ENCODE measurements at places on chromosomes 12 and 14.

DNA sequence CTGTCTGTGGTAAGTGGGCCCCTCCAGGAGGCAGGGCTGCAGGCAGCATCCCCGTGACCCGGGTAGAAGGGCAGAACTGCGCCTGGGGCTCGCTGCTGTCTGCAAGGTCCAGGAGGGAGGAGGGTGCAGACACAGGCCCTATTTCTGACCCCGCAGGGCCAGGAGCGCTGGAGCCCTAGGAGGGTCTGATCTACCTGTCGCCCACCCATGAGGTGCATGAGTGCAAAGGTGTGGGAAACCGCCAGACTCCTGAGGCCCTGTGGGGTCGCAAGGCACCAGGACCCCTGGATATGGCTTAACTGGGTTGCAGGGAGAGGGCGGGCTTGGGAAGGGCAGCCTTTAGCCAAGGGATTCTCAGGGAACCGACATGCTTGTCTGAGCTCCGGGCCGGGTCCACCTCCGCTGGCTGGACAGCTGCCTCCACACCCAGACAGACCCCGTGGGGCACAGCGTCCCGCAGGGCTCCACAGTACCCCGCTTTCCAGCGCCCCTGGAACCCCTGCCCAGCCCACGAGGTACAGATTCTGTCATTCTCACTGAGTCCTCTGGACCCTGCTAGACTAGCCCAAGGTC is 72.9 kb upstream of the TSPAN11 start:
- no peak for DNase-seq

DNA sequence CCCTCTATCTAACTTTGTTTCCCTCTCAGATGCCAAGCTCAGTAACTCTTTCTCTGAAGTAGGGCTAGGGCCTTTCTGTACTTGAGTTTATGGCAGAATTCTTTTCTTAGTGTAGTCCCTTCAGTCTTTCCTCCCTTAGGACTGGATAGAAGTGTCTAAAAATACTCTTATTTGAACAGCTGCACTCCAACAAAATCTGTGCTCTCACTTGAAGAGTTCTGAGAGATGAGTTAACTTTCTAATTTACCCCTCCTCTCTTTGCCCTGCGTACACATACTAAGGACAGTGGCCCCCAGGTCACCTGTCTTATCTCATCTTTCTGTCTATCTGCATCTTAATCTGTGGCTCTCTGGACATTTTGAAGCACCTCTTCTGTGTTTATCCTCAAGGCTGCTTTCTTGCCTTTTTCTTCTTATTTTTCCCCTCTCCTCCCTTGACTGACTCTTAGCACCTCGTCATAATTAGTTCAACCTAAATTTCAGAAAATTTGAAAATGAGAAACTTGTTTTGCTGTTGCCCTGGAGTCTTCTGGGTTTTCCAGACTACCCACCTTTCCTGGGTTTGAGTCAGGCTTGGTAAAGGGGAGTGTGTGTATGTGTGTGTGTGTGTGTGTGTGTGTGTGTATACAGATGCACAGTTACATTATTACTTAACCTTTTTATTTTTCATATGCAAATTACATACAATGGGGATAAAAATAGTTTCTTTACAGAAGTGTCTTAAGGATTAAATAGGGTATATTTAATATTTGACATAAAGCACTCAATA is 23.9 kb downstream of the NCKAP1L start:
- no peak for DNase-seq

DNA sequence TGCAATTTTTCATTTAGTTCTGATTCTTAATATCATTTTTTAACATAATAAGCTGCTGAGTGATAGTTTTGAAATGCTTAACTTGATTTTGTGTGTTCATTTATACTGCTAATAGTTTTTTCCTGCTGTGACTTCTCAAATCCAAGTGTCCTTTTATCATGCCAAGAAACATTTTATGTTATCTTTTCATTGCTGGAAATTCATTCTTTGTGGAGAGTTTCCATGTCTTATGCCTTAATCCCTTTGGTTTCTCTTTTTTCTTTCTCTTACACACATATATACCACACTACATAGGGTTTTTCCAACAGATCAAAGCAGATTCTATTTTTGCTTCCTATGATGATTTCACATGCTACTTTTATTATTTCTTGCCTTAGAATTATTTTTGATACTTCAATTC is 981.1 kb downstream of the SLC6A15 start:
- no peak for DNase-seq

DNA sequence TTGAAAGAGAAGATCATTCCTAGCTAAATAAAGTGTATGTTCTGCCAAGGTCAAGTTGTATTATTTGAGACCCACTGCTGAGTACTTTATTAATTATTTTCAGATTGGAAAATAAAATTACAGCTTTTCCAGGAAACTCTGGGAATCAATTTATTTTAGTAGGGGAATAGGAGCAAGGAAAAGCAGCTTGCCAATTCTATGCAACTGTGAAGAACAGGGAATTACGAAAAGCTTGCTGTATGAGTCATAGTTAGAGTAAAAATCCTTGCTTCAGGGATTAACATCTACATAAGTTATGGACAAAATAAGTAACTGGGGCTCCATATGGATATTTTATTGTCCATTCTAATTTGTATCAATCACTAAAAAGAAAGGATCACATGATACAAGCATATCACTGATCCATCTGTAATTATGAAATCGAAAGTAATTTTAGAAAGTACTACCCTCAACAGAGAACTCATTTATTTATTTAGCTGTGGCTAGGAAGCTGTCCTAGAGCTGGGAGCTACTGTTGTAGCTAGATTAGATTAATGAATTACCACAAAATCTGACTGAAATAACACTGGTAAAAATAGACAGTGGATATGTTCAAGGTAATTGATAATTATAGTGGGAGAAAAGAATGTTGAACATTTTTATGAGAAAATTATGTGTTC is 303.5 kb upstream of the NPAS3 start:
- DNase-seq, result peak; percentile 50

- peak; percentile 35 for DNase-seq
These were observed 176.7 kb downstream of the PPM1H start for GRCh38 chr12:62758216-62758615.

DNA sequence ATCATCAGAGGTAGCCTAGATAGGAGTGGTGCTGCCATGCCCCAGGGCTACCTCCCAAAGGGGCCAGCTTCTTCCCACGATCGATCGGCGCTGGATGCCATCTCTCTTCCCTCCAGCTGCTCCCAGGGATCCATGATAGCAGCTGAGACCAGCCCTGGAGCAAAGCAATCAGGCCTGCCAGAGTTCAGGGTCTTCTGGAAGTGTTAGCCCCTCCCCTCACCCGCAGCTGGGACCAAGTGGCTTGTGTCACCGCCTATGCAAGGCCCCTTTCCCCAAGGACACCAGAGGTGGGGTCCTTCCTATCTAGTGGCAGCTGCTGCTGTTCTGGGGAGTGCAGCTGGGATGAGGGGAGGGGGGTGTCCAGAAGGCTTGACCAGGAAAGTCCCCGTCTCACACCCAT is 87.0 kb downstream of the IRF2BPL start:
- DNase-seq, result no peak

DNA sequence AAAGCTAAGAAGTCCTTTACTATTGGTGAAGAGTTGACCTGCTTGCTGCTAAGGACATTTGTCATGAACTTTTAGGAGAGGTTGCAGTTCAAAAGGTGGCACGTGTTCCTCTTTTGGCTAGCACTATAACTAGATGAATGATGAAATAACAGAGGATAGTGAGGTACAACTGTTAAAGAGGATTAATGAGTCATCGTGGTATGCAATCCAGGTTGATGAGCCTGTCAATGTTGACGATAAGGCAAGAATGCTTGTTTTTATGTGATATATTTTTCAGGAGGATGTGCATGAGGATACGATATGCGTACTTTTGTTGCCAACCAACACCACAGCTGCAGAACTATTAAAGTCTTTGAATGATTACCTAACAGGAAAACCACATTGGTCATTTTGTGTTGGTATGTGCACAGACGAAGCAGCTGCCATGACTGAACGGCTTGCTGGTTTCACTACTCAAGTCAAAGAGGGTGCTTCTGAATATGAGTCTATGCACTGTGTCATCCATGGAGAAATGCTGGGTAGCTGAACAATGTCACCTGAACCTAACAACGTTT is 10.6 kb downstream of the CEP128 start:
- peak; percentile 51 for DNase-seq

DNA sequence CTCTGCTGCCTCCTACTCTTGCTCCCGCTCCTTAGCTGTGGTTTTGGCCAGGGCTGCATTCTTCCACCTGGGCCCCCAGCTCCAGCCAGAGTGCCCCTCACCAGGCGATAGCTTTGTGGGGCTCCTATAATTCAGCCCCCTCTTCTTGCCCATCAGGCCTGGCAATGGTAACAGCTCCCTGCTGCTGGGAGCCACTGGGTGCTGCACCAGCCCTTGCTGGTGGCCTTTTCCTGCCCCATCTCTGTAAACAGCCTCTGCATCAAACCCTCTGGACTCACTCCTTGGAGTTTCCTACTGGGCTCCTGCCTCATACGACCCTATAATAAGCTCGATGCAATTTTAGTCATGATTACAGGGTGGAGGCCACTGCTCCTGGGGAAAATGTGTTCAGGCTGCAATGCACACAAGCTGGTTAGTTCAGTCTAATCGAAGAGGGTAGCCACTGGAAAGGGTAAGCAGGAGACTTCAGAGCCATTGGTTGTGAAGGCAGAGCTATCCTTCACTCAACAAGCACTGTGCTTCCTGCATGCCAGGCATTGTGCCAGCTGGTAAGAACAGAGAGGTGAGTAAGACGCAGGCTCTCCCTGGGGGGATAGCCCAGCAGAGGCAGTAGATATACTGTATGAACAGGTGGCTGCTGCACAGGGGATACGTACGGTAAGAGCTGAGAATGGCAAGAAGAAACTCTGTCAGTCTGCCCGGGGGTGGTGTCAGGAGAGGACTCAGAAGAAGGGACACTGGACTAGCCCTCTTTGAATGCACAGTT is 24.7 kb downstream of the CLMN start:
- no peak for DNase-seq

- no peak for DNase-seq
These were observed 416.8 kb downstream of the EGLN3 start for GRCh38 chr14:33534104-33534503.

DNA sequence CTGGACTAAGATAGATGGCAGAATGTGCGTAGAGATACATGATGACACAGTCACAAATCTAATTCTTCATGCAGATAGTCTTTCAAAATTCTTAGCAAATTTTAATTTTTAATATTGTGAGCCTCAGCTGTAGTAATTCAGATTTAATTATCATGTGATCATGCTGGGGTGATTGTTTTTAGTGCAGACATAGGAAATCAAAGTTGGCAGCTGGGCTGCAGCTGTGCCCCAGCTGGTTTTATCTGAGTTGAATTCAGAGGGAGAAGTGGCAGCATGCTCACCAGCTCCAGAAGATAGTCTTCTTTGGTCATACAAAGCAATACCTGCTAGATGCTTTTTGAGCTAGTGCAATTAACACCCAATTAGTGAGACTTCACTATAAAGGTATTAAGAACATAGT is 292.9 kb downstream of the RAD51B start:
- no peak for DNase-seq

DNA sequence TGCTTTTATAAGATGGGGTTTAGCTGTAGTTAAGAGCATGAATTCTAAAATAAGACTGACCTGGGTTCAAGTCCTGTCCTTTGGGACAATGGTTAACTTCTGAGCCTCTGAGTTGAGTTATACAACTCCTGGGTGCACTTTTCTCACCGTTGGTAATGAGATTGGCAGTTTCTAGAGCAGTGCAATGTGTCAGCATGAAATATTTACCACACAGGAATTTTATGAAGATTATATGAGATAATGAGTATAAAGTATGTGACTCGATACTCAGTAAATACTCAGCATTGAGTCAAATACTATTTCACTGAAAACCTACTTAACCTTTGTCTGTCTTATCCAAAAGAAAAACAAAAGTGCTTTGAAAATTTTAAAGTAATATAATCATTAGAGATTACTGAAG is 214.2 kb downstream of the CPNE8 start:
- no peak for DNase-seq

DNA sequence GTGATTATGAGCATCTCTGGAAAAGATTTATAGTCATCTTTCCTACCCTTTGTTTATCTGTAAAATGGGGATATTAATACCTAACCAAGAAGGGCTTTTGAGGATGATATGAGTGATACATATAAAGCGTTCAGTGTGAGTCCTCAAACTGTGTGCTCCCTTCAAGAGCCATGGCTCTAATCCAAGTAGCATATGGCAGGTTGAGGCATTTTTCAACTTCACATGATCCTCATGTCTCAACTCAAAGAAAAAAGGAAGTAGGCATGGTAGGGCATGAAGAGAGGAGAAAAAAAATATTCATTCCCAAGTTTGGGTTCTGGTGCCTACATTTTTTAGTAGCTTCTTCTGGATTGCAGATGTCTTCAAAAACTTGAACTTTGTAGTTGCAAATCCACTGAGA is 286.3 kb upstream of the ATP2B1 start:
- DNase-seq, result no peak

- DNase-seq, result peak; percentile 71
These were observed 9.3 kb downstream of the GXYLT1 start for GRCh38 chr12:42135259-42135814.

GRCh38 chr12:46470036-46470627 is 97.6 kb upstream of the SLC38A2 start:
- no peak for DNase-seq

DNA sequence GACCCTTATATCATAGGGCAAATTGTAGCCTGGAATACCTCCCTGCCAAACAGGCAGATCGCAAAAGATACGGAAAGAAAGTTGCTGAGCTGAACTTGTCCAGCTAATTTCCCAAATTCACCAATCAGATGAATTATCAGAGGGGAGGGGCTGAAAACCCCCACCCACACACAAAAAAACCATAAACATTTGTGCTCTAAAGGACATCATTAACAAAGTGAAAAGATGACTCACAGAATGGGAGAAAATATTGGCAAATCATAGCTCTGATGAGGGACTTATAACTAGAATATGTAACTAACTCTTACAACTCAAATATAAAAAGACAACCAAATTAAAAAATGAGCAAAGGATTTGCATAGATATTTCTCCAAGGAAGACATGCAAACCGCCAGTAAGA is 36.3 kb downstream of the PTHLH start:
- DNase-seq, result no peak

DNA sequence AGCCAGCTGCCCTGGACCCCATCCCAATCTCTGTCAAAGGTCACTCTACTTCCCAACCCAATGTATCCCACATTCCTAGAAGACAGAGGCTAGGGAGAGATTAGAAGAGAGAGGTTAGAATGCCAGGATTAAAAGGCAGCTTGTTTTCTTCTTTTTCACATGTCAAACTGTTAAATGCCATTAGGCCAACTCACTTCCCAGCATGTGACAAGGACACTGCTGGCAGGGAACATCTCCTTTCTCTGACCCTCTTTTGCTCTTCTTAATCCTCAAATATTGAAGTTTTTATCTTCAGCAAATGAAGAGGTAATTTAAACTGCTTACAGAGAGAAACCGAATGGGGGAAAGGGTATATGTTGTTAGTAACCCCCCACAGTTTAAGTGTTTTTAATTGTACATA is 89.1 kb downstream of the BBS10 start:
- no peak for DNase-seq

- DNase-seq, result peak; percentile 99
These were observed 77.8 kb downstream of the VCPKMT start for GRCh38 chr14:50038398-50039119.

GRCh38 chr12:1820191-1820895 is at the start of gene LRTM2:
LRTM2 (plus strand) TSS chr12:1820565; CDS start chr12:1828149, 7,584 bp downstream.
- no peak for DNase-seq

All from stromal cell of bone marrow (primary cell).